ENCODE measurements at places on chromosomes 3 and 15.
A peak's percentile ranks its signal among the peaks of the same experiment; 100 is the strongest.

- DNase-seq: no peak
Measured at GRCh38 chr3:16066975-16067374, 107.5 kb upstream of the GALNT15 start.

GRCh38 chr3:188439080-188439479, 285.1 kb downstream of the LPP start:
- no peak for DNase-seq

GRCh38 chr15:81281766-81282605, 42.0 kb downstream of the STARD5 start:
- DNase-seq: no peak

DNA sequence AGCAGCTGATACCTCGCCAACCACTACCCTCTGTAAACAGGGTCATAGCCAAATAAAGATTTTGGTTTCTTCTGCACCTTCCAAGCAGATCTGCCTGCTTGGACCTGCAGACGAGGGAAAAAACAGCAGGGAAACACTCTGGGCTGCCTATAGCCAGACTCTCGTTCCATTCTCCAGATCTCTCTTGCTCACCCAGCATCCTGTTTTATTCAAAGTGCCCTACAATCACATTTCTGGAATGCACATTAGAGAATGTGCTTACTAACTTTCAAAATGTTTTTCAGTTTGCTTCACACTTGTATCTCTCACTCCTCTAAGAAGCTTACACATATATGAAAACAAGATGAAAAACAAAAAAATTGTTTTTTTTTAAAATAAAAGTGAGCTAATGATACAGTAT, 71.4 kb downstream of the MLH1 start:
- no peak for DNase-seq

- peak; percentile 38 for DNase-seq
Measured at GRCh38 chr15:57537072-57537471, 54.6 kb upstream of the MYZAP start.
